ENCODE measurements at places on chromosomes 1 and 21.
A peak's percentile ranks its signal among the peaks of the same experiment; 100 is the strongest.

DNA sequence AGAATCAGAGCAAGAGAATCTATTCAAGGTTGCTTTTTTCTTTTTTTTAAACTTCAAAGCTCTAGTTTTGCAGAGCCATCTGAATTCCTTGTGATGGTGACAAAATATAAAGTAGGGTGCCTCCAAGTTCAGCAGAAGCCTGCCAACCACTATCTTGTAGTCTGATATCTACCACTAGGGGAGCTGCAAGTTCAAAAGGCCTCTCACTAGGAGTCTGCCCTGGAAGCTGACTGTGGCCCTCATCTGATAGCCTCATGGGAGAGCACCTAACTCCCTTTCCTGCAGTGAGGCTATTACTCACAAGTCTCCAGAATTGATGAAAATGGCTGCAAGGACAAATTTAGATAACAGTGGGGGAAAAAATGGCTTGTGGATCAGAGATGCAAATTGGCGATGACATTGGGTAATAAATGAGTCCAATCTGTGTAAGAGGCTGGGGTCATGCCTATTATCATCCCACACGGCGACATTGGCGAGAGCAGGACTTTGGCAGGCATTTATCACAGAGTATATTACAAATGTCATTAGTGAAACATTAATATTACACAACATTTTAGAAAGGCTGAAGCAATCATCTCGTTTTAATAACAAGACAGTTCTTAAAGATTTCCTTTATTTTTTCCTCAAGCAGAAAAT, 10.7 kb upstream of the ZP4 start:
- no peak for DNase-seq

GRCh38 chr1:64856553-64856952, 109.8 kb downstream of the JAK1 start:
- no peak for DNase-seq

DNA sequence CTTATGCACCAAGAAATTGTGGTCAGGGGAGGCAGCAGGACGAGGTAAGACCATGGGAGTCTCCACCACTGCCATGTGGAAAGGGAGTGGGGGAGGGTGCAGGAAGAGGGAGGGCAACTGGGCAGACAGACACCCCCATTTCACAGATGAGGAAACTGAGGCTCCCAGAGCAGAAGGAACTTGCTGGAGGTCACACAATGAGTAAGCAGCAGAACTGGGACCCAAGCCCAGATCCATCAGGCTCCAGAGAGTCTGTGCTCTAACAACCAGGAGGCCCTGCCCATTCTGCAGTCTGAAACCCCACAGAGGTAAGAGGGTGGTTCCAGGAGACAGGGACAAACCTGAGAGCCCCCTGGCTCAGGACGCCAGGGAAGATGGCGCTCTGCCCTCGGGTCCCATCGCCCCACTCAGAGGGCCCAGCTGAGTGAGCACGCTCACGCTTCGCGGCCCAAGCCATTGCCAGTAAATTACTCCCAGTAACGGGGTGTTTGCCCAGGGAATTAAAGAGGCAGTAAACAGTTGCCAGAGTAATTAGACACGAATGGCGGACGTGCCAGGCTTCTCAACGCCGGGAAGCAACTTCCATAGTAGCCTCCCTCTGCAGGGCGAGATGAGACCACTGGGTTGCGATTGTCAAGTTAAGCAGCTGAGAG, 59.2 kb downstream of the MATN1 start:
- no peak for DNase-seq

DNA sequence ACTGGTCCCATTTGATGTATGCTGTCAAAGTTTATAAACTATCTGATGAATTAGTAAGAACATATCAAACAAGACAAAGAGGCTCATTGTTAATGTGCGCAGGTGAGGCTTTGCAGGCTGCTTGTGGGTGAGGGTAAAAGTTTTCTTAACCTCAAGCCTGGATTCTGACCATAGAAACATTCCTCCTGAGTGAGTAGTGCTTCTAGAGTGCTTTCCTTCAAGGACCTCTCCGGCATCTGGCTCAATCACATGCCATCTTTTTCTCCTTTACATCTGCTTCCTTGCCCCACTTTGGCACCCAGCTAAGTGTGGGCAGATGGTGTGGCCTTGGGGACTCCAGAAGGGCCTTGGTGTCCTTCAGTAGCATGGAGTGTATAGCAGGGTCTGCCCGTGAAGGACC, 104.0 kb downstream of the ROR1 start:
- peak; percentile 46 for DNase-seq

- DNase-seq = no peak
These were observed 27.5 kb downstream of the TBX15 start for GRCh38 chr1:118960567-118961136.

DNA sequence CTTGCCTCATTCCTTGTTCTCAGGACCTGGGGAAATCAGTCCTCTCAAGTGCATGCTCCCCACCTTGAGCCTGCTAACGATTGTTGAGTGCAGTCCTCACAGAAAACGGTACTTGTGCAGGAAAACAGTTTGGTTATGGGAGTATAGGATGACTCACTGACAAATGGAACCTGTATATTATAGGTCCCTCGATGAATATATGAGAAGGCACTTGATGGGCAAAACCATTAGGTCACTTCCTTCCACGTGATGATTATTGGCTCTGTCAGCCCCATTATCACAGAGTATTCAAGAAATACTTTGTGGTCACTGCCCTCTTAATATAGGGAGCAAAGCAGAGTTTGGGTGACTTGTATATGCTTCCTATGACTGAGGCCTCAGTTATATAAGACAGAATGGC, 6.2 kb downstream of the CCDC17 start:
- DNase-seq = peak; percentile 2

GRCh38 chr1:12464598-12465056, 153.4 kb downstream of the DHRS3 start:
- peak; percentile 69 for DNase-seq

DNA sequence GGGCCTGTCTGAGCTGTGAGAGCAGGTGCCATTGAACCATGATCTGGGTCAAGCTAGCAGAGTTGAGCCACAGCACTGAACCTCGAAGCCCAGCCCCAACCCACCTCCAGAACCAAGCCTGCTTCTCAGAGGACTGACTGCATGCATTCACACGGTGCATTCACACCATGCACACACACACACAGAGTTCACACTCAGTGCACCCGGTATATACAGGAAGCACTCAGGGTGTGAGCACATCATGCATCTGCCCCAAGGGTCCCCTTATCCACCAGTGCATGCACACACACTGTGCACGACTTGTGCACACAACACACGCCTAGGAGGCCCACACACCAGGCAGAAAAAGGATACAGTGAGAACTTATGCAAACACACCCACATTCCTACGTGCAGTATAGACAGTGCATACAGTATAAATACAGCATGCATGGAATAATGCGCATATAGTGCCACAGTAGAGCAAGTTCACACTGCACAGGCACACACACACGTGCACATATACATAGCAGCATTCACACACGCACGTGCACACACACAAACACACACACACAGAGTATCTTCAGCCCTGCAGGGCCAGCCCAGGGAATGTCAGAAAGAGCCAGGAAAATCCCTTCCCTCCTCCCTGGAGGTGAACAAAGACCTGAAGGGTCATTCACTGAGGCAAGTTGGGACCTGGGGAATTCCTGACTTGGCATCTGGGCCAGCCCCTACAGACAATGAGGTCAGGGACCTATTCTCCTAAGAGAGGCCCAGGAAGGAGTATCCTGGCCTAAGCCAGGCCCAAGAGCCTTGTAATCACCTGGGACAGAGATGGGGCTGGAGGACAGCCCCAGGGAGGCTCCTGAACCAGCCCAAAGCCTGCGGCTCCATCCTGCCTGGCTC, 42.1 kb downstream of the CAMK2N1 start:
- no peak for DNase-seq

DNA sequence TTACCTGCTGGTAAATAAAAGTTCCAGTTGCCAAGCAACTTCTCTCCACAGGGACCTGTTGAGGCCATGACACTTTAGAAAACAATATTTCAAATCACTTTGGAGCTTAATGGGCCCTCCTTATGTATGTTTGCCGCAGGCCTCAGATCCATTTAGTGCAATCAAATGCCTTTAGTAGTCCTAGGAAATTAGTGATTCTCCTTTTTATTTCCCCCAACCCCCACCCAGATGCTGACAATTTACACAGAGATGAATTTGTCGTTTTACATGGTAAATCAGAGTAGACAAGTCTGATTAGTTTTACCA, 83.6 kb downstream of the CLIC4 start:
- DNase-seq = no peak

DNA sequence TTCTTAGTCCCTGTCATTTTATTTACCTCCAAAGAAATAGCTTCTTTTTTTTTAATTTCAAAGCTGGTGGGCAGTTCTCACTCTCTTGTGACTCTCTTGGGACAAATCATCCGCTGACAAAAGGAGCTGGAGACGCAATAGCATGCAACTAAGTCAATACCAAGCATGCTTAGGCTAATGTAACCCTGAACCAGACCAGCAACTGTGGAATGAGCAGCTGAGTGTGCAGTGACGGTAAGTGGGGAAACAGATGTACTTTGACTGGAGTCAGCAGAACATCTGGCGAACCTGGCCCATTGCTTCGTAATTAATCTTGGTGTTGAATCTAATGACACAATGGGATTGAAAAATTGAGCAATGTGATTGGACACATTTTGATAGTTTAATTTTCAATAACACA, 280.7 kb upstream of the PLXNA2 start:
- DNase-seq = no peak

GRCh38 chr21:27421654-27422053, 454.8 kb upstream of the ADAMTS5 start:
- DNase-seq = no peak

DNA sequence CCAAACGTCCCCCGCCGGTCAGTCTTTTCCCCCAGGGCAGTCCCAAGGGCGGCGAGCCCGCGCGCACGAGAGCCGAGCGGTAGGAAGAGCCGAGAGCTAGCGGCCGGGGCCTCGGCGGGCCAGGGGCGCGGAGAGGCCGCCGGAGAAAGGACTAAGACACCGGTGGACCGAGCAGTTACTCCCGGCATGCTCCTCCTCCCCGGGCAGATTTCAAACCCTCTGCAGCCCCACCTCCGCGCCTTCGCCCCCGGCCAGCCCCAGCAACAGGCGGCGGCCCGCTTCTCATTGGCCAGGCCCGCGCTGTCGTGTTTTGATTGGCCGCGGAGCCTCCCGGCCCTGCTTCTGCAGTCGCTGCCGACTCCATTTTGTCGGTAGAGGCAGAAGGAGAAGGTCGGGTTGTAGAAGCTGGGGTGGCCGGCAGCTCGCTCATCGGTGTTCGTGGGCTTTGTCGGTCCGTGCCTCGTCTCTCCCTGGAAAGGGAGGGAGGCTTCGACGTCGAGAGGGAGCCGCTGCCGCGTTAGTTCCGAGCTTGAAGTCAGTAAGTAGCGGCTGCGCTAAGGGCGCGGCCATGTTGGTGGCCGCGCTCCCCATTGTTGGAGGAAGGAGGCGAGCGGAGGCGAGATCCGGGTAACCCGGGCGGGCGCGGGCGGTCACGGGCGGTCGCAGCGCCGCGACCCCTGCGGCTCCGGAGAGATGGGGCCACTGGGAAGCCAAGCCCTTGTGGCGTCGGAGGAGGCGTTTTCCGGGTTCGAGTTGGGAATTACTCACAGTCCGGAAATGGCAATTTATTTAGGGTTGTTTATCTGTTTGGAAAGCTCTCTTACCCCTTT, at the start of gene PNRC2:
PNRC2 (plus strand) TSS at position 368 of the 830 bp plus-strand sequence. CDS start 1,630 bp downstream, outside the sequence.
- DNase-seq = peak; percentile 85

DNA sequence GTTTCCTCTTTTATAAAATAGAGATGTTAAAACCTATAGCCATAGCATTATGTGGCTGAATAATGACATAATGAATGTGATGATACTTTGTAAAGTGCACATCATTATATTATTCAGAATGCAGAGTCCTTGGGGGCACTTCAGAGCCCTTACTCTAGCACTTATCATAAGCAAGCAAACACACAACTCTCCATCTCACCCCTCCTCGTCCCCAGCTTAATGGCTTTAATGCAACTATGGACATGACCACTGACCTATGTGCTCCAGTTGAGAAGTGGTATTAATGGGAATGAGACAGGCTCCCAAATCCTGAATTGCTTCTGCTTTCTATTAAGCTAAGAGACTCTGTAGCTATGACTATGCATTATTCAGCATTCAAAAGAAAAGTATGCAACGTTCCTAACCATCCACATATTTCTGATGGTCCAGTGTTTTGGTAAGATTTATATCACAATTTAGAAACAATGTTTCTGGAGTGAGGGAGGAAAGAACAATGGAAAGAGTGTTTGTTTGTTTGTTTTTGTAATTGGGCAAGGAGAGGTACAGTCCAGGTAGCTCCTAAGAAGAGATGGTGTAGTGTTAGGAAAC, 194.0 kb upstream of the PLXNA2 start:
- no peak for DNase-seq

DNA sequence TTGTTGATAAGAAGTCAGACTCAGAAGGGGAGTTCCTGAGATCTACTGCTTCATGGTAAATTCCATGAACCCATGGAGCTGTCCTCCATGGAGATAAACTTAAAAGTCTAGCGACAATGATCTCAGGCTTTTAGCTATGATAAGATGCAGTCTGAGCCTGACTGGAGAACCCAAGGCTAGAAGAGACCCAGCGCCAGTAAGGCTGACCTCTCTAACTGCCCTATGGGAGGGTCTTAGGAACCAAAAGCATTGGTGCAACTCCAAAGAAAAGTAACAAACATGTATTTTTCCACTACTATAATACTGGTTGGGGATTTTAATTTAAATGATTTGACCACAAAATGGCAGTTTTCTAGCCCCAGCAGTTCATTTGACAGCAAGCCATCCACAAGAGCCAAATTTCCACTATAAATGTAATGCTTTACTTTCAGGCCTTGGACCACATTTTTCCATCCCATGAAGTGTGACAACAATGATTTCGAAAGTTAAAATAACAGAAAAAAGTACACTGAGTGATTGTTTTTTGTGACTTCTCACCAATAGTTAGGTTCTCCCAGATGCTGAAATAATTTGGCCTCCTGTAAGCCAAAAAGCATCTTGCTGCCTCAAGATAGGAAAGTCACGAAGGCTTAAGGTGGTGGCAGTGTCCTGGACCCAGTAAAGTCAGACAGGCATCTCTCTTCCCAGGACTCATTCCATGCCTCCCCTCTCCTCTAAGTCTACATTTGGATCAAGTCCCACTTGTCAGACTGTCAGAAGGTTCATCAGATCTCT, 43.1 kb upstream of the EXOSC10 start:
- DNase-seq = no peak

GRCh38 chr1:198606020-198606438, 32.8 kb upstream of the PTPRC start:
- no peak for DNase-seq

GRCh38 chr1:150560011-150560438, 10.8 kb downstream of the ADAMTSL4 start:
- DNase-seq = no peak

- DNase-seq = no peak
These were observed 228.5 kb downstream of the USH2A start for GRCh38 chr1:216194721-216195120.

GRCh38 chr1:232650845-232651244, 20.9 kb upstream of the SIPA1L2 start:
- DNase-seq = no peak

GRCh38 chr1:34342334-34342733, 165.6 kb downstream of the C1orf94 start:
- no peak for DNase-seq

DNA sequence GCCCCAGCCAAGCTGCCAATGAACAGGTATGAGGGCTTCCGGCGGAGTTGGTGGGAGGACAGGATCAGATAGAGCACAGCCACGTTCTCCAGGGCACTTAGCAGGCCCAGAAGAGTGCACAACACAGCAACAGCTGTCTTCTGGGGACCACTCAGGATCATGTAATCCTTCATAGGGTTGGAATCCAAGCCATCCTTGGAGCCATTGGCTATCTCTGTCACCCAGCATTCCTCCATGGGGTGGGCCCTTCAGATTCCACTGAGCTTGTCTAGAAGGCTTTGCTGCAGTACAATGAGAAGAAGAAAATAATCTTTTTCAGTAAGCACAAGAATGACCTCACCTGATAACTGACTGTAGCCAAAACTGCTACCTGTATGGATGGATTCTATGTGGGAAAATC, 7.3 kb upstream of the FUCA1 start:
- no peak for DNase-seq

- DNase-seq = no peak
These were observed 143.9 kb downstream of the RGS7 start for GRCh38 chr1:241213139-241213538.

Measured in HFF-Myc (cell line).